ENCODE measurements at places on chromosomes 3 and 15.

DNA sequence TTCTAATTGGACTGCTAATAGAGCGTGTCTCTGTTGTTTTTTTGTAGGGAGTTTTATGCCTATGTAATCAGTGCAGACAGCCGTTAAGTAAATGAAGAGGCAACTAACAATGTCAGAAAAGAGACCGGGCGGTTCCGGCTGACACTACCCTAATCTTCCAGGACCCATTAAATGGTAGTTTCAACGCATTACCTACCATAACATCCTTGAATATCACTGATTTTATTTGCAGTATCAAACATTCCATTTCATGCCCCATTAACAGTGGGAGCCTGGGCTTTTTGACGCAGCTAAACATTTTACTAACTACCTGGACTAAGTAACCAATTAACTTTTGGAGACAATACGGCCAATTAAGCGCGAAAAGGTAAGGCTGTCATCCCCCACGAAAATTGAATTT is 832.9 kb upstream of the NR2F2 start:
- no peak for DNase-seq

DNA sequence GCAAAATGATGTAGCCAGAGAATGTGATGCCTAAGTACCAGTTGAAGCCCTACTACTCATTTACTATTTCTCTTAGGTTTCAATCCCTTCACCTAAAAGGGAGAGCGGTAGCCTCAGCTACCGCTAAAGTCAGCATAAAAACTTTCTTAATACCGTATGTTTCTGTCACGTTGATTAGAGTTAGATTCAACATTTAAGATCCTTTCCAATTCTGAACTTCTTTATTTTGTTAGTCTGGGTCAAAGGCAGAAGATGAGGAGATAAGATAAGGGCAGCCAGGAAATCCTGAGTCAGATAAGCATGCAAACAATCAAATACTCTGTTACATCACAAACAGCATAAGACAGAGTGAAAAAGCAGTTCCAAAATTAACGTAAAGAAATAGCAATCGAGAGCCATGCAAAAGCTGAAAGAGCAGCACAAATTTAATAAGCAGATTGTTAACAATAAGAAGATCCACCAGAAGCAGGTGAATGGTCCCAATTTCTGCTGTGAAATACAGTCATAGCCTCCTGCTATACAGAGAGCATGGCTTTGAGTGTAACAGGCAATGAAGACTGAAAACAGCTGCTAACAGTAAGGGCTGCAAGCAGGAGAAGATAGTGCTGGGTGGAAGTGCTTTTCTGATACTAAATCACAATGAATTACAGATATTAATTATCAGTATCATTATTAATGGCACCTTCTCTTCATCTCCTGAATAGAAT is 3.0 kb downstream of the TMEM207 start:
- no peak for DNase-seq

DNA sequence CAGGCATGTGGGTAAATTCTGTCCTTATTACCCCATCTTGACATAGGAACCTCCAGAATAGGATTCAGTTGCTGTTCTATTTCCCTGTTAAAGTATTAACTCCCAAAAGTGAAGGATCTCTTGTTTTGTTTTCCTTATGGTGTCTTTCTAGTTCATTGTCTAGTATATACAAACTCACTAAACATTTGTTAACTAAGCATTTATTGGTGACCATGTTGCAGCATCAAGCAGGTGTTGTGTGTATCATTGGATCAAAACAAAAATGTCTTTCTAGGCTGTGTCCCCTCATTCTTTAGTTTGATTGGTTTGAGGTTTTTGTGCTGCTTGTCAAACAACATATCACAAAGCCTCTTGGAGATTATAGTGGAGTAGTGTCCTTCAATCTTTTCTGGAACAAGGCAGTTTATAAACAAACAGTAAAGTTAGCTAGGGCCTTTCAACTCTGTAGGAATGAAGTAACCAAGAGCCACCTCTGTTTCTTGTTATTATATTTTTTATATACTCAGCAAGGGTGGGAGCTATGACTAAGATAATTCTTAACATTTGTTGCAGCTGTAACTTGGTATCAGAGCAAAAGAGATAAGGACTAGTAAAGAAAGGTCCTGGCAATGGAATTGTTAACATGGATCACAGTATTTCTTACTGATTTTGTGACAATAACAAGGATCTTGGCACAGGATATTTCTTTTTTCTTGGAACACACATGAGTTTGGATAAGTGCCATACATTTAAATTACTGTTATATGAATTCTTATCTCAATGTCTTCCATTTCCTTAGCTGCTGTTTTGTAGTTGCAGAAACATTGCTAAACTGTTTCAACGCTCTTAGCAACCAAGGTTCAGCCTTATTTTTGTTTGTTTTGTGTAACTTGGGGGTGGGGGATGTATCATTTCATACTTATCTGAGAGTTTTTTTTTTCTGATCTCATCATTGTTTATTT is 49.3 kb downstream of the TMOD3 start:
- DNase-seq = no peak

- no peak for DNase-seq
These were observed 26.6 kb downstream of the IDH2 start for GRCh38 chr15:90075420-90076289.

- DNase-seq = no peak
These were observed 25.6 kb downstream of the COL8A1 start for GRCh38 chr3:99663977-99664376.

GRCh38 chr3:105316331-105316730 is 50.4 kb upstream of the ALCAM start:
- DNase-seq = no peak

- no peak for DNase-seq
These were observed 985 bp downstream of the LCMT2 start for GRCh38 chr15:43329217-43329959.
